NCI-H69 (cell line): ENCODE measurements at places on chromosomes 2 and 18.

GRCh38 chr2:78263571-78263970 lies 741.4 kb upstream of the LRRTM4 start:
- DNase-seq: no peak

DNA sequence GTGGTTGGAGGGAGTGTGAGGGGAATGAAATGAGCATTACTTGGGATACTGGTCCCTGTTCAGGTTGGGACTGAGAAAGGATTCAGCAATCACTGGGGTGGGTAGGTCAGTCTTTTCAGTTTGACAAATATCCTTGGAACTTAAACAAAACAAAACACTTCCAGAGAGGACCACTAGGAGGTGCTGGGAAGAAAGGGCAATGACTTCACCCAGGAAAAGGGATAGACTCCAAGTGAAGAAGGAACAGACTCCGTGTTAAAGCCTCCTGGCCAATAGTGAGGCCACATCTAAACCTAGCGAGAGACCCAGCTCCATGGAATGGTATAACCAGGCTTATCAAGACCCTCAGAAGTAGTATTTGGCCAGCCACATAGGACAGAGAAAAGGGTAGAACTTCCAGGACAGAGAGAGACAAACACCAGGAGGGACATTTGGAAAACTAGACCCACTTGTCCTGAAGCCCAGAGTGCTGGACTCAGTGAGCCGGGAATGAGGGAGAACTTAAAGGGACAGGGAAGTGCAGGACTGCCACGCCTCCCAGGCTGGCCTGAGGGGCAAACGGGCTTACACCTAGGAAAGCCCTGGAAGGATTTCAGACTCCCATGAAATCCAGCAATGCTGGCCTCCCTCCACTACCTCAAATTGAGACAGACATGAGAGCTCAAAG lies 19.6 kb upstream of the KCNG3 start:
- DNase-seq: peak; percentile 50

DNA sequence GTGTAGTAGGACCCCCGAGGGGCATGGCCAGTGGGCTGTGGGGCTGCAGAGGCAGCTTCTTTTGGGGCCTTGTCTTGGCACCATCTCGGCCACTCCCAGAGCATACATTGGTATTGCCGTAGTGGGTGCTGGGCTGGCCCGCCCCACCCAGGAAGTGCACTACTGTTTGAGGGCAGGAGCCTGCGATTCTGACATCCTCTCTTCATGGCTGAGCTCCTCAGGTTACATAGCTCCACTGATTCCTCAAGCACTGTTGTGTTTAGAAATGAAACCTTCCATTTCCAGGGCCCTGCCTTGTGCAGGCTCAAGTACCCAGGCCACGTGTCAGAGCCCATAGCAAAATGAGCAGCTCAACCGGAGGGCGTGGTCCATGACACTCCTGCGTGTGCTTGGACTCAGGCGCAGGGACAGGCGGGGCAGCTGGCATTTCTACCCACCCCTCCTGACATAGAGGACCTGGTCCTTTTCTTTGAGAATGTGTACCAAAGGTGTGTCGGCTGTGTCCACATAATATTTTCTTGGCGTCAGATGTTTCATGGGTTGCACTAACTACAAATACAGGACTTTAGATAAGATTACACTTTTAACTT lies 67.9 kb downstream of the DGKD start:
- peak; percentile 26 for DNase-seq

DNA sequence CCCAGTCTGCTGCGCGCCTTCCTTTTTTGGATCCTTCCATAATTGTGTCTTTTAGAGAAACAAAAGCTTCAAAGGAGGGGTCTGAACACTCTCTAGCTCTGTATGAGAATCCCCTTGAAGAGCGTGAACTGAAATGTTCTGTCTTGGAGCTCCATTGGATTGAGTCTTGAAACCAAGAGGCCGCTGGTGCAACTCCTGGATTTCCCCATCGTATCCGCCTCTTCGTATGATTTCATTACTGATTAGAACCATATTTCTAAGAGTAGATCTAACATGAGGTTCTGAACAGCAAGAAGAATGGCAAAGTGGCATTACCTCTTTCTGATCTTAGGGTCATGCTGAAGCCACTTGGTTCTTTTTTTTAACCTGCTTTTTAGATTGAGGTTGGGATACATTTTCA lies 31.4 kb upstream of the NRP2 start:
- no peak for DNase-seq

- no peak for DNase-seq
Measured at GRCh38 chr2:80473796-80474195, 169.2 kb upstream of the LRRTM1 start.

DNA sequence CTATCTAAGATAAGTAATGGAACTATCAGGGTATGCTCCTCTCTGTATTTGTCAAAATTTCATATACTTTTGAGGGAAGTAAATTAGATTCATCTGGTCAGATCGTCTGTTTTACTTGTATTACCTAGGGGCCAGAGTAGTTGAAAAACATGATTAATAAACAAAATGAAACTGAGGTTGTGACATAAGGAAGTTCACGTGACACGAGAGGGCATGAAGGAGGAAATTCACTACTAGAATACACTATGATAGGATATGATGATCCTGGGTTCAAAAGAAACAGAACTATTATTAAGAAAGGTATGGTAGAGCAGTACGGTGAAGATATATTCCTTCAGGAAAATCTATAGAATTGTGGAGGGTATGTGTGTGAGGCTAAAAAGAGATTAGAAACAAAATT lies 58.4 kb upstream of the SPAG16 start:
- DNase-seq: no peak

- no peak for DNase-seq
Measured at GRCh38 chr18:79698668-79699335, 19.2 kb downstream of the CTDP1 start.

- DNase-seq: no peak
Measured at GRCh38 chr2:44528595-44528994, 166.8 kb downstream of the CAMKMT start.

DNA sequence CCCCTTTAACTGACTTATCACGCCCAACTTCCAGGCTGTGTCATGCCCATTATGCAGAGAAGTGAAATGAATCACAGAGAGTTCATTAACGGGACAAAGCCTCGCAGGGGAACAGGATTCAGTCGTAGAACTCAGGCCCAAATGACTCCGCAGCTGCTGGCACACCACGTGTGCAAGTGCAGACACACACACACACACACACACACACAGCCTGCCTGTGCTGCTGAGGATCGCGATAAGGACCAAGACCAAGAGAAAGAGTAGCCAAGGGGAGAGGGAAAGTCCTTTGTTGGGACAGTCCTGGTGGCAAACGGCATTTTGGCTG lies 90.0 kb upstream of the TAF1B start:
- no peak for DNase-seq

- no peak for DNase-seq
Measured at GRCh38 chr2:102284611-102285010, 26.8 kb upstream of the IL1RL1 start.

GRCh38 chr2:2872713-2873449 lies 504.7 kb downstream of the EIPR1 start:
- DNase-seq: no peak

DNA sequence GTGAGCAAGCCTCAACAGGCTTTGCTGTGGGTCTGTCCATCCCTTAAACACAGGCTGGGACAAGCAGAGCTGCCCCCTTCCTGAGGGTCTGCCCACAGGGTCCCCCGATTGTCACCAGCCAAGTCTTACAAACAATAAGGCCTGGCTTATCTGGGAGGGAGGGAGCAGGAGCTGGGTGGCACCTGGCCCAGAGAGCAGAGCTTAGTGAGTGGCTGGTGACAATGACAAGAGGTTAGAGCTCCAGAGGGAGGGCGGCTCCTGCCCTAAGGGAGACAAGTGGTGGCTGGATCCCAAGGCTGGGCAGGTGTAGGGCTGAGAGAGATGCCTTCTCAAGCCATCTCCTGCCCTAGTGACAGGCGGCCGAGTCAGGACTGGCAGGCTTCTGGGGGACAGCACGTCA lies 125.5 kb downstream of the KLHL29 start:
- DNase-seq: peak; percentile 13

DNA sequence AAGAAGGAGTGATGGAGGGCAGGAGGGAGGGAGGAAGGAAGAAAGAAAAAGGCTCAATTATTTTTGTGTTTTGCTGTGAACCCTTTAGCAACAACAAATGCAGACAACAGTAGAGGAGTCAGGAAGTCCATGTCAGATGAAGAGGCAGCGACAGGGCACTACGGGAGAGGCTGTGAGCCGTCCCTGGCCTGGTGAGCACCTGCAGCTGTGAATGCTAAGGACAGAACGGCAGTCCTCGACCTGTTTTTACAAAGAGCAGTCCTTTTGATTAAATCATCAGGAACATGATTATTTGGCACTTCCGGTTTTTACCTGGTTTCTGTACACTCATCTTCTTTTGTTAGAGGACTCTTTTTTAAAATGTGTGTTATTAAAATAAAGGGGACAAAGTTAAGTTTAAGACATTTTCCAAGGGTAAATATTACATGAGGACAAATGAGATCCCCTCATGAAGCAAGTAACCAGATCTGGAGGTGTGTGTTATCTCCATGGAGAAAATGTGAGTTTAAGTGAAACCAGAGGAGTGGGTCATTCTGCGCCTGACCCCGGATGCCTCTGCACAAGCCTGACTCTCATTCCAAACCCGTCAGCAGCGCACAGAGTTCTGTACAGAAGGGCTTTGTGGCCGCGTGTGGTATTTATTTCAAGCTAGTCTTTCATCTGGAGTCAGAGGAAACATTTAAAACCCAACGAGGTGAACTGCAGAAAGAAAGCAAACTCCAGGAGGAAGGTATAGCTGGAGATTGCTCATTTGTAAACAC lies 492.5 kb downstream of the SOX11 start:
- DNase-seq: peak; percentile 6

GRCh38 chr2:94879982-94880377 lies 8.8 kb downstream of the TEKT4 start:
- no peak for DNase-seq

DNA sequence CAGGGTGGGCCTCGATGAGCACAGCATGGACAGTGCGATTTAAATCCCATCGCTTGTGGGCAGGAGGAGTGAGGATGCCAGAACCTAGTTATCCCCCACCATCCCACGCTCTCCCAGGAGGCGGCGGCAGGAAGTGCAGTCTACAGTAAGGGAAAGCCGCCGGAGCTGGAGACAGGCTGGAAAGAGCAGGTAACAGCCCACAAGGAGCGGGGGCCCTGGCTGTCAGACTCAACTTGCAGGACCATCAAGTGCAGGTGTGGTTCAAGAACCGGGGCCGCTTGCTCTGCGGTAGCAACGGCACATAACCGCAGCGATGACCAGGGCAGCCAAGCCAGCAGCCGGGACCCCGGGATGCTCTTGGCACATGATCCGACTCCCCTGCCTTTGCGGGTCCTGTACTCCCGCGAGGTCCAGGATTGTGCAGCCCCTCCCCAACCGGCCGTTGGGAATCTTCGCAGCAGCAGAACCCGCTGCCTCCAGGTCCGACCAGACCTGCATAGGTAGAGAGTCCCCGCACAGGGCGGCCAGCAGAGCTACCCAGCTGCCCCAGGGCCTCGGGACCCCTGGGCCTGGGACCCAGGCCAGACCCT lies 82.1 kb downstream of the BIN1 start:
- peak; percentile 1 for DNase-seq

GRCh38 chr2:3539836-3540235 lies 18.3 kb downstream of the RNASEH1 start:
- DNase-seq: no peak

GRCh38 chr18:79380816-79381806 lies 14.6 kb upstream of the NFATC1 start:
- peak; percentile 63 for DNase-seq

DNA sequence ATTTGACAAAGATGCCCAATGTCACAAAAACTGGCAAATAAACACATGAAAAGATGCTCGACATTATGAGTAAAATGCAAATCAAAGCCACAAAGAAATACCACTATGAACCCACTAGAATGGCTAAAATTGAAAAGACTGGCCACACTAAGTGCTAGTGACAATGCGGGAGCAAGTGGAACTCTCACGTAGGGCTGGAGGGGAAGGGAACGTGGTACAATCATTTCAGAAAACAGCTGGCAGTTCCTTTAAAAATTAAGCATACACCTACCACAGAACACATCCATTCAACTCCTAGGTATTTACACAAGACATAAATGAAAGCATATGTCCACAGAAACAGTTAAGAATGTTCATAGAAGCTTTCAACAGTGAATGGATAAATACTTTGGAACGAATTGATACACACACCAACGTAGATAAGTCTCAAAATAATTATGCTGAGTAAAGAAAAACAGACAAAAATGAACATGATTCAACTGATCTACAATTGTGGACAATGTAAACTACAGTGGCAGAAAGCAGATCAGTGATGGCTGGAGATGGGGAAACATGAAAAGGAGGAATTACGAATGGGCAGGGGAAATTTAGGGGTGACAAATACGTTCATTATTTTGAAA lies 71.7 kb downstream of the MYOM1 start:
- DNase-seq: no peak

DNA sequence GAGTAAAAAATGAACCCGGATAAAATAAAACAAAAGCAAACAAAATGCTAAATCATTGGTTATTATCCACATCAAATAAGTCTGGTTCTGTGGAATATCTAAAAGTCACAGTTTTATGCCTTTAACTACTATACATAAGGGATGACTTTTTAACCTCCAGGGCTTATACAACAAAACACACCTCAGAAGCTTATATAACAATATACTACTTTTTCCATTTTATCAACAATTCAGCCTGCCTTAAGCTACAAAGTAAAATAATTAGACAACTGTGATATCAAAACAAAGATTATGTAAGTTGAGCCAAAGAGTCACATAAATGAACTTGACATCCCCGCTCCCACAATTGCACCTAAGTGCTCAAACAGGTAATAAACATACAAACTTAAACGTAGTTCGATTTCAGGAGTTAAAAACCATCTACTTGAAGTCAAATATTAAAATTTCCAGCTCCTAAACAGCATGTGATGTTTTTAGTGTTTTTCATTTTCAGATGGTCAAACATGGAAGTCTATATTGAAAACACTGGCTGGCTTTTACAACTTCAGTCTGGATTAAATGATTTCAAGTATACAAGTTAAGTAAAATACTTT lies 54.7 kb downstream of the ATIC start:
- DNase-seq: no peak

DNA sequence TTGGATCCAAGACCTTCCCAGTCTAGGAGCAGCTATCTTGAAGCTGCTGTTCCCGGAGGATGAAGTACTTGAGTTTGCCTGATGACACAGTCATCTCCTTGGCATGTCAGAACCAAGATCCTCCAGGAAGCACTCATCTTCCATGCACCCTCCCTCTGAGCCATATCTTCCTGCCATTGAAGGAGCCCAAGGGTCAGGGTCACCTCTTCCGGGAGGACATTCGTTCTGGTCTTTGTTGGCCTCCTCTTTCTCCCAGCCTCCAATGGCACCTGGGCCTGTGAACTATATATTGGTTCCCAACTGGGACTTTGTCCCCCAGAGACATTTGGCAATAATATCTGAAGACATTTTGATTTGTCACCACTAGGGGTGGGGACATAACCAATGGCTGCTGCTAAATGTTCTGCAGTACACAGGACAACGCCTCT lies 4.2 kb upstream of the MYO7B start:
- no peak for DNase-seq

GRCh38 chr2:84131278-84131830 lies 327.7 kb downstream of the SUCLG1 start:
- DNase-seq: no peak
